ENCODE measurements at places on chromosomes 13 and 19.

DNA sequence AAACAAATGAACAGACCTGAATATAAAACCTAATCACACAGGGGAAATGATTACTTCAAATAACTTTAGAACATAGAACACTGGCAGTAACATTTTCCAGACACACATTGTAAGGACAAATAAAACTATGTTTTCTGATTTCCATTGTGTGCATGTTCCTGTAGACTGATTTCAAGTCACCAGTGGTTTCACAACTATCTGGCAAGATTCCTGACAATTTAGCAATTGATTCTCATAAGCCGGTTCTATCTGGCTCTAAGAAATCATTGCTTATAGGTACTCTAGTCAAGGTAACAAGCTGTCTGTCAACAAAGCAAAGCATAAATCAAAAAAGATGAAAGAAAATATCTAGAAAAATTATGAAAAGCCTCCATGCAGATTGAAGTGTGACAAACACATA is 19.6 kb upstream of the PCCA start:
- DNase-seq = peak; percentile 74

- no peak for DNase-seq
Measured at GRCh38 chr19:12783291-12783848, 7.9 kb upstream of the JUNB start.

DNA sequence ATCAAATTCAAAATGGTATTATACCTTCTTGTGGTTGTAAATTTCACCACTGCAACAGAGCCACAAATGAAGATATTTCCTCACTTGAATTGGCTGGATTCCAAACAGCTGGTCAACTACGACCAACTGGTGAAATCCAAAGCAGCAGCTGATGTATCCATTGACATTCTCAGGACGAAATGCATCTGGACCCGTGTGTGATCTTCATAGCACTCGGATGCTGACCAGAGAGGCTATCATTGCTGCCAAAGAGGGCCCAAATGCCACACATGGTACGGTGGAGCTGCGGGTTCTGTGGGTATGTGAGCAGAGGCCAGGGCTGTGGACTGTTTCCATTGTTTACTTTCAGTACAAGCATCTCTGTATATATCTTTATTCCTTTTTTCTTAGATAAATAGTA is 25.6 kb upstream of the PCCA start:
- peak; percentile 35 for DNase-seq

DNA sequence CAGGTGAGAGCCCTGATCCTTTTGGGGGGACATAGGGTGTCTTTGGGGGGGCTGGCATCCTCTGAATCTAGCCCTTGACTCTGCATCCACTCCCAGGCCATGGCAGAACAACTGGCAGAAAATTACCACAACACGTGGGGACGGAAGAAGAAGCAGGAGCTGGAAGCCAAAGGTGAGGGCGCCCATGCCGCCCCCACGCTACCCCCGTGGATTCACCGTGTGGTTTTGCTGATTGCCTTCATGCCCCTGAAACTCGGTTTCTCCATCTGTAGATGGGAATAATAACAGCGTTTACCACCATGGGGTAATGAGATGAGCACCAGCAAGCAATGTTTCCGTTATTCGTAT is 72.9 kb downstream of the RYR1 start:
- DNase-seq = no peak

GRCh38 chr19:10896851-10897526 is 25.6 kb downstream of the CARM1 start:
- no peak for DNase-seq

DNA sequence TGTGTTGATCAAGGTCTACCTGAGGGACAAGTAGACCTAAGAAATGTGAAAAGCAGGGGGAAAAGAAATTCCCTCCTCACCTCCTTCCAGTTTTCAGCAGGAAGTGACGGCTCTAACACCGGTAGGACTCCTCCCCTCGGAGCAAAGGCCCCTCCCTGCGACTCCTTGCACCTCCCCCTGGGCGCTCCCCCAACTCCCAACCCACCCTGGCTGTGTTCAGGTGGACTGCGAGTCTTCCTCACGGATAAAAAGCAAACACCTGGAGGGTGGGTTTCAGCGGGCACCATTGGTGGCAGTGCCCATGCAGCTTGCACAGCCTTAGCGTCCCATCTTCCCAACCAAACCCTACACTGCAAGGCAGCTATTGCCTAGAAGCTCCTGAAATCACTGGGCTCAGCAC is 124.5 kb downstream of the COL4A1 start:
- no peak for DNase-seq

DNA sequence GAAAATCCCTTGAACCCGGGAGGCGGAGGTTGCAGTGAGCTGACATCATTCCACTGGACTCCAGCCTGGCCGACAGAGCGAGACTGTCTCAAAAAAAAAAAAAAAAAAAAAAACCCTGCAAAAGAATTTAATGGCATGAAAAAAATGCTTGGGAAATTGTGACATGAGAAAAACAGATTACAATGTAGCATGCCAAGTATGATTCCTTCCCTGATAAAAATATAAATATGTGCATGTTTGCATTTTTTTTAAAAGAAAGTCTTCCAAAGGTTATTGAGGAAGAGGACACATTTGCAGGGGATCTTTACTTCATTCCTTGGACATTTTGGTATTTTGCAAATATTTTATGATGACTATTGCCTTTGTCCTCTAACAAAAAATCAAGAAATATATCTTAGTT is 14.5 kb upstream of the ZBTB32 start:
- DNase-seq = no peak

GRCh38 chr19:55652311-55653128 is 2.3 kb upstream of the U2AF2 start:
- DNase-seq = no peak

GRCh38 chr19:20513189-20513904 is 52.2 kb downstream of the ZNF737 start:
- DNase-seq = no peak

DNA sequence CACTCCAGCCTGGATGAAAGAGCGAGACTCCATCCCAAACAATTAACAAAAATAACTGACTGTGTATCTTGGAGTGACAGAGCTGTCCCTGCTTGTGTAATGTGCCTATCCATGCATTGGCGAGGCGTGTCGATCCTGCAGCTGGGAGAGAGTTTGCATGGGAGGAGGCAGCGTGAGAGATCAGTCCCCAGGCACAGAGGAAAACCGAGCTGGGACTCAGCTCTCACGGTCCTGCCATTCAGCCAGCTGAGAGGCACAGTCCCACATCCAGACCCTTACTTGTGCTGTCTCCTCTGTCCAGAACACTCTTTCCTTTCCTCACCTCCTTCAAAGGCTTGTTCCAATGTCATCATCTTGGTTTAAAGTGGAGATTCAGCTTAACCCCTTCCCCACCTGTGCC is 11.9 kb upstream of the SULT2B1 start:
- DNase-seq = no peak

DNA sequence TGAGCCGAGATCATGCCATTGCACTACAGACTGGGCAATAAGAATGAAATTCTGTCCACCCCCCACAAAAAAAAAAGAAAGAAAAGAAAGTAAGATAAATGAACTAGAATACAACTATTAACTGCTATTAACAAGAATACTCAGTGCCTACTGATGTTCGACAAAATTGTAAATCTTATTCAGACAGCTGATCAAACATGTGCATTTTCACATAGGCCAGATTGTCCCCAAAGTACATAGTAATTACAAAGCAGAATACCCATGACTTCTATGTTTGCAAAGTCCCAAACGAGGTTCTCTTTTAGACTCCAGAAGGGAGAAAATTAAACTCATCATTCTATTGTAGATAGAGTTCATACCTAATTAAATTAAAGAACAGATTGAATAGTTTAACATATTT is 113.4 kb downstream of the UFM1 start:
- no peak for DNase-seq

- DNase-seq = peak; percentile 5
Measured at GRCh38 chr19:37127999-37128820, 44.3 kb downstream of the ZNF585A start.

- no peak for DNase-seq
Measured at GRCh38 chr13:83190020-83190419, 692.3 kb downstream of the SLITRK1 start.

GRCh38 chr13:102510072-102510471 is 86.7 kb upstream of the TPP2 start:
- DNase-seq = no peak

DNA sequence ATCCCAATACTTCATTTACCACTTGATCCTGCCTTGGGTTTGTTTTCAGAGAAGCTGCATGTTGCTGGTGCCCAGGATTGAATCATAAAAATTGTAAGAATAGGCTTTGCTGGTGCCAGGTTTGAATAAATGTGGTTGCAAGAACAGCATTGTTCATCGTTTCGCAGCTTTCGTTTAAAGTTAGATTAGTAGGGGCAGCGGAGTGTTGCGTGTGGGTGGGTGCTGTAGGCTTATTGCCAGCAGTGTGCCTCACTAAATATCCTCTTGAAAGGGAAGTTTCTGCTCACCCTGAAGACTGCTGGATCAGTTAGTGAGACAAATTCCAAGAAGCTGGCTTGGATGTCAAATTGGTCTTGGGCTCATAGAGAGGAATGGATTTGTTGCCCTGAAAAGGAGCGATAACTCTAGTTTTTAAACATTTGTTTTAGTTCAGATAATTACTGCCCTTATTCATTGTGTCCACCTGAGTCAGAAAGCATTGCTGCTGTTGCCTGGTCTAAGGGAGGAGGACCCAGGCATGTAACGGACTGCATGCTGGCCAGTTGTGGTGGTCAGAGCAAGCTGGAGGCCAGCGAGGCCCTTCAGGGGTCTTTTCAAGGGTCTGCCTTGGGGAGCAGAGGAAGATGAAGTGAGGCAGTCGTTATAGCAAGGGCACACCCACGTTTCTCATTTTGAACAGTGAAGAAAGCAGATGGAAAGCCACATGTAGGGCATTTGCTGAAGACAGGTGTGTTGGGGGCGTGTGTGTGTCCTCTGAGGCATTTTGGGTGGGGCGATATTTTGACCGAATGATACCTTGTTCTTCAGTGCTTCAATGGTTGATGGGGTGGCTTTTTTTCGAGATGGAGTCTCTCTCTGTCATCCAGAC is 8.5 kb downstream of the ILF3 start:
- DNase-seq = peak; percentile 63

GRCh38 chr13:102328909-102329308 is 72.9 kb downstream of the FGF14 start:
- no peak for DNase-seq

DNA sequence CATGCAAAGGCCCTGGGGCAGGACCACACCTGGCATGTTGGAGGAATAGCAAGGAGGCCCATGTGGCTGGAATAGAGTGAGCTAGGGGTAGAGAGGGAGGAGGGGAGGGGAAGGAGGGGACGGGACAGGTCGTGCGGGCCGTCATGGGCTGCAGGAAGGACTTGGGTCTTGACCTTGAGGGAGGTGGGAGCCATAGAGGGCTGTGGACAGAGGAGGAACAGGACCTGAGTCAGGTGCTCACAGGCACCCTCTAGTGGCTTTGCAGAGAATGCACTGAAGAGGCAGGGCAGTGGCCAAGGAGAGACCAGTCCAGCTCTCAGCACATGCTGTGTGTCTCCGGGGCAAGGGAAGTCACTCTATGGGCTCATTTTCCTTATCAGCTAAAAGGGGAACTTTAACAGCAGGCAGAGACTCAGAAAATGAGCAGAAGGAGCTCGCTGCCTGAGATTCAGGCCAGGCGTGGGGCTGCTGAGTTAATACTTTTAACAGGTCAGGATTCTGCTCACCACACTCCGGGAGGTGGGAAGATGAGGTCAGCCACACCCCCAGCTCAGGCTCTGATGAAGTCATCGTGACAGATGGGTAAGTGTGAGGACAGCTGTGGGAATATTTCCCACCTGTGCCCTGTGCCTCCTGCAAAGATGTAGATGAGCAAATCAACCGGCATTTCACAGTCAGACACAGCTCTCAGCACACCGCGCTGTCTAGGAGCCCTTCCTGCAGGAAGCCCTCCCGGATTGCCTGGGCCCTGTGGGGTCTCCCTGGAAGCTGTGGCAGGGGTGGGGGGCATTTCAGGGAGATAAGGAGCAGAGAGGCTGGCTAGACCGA is 6.0 kb upstream of the TNFAIP8L1 start:
- DNase-seq = peak; percentile 92

DNA sequence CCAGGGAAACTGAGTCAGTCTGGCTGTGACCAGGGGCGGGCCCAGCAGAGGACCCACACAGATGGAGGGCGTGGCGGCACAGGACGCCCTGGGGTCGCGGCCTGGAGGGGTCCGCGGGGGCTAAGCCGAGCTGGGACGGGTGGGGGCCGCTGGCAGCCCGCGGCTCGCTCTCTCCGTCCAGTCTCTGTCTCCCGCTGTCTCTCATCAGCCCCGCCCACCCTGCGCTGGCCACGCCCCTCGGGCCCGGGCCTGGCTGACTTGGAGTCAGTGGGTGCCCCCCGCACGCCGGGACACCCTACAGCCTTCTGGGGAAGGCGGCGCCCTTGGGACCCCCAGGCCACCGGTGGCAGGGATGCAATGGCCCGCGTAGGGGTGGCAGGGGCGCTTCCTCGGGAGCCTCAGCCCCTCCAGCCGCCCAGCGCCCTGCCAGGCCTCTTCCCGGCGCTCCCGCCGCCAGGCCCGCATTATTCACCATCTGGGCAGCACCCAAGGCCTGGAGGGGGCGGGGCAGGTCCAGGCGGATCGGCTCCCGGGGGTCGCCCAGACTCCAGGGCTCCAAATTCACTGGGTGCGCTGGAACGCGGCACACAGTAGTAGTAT is at the start of gene TBXA2R:
Gene TBXA2R, minus strand, starts transcription at position 186 of the 600 bp plus-strand sequence. CDS start 6,241 bp downstream, outside the sequence.
- DNase-seq = peak; percentile 49

GRCh38 chr13:94267581-94268366 is 211.7 kb downstream of the DCT start:
- no peak for DNase-seq

DNA sequence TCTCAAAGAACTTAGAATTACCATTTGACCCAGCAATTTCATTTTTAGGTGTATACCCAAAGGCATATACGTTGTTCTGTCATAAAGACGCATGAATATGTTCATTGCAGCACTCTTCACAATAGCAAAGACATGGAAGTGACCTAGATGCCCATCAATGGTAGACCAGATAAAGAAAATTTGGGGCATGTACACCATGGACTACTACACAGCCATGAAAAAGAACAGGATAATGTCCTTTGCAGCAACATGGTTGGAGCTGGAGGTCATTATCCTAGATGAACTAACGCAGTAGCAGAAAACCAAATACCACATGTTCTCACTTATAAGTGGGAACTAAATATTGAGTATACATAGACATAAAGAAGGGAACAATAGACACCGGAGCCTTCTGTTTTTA is 20.7 kb downstream of the PAN3 start:
- no peak for DNase-seq

- no peak for DNase-seq
Measured at GRCh38 chr19:41787055-41787454, 9.3 kb upstream of the CEACAM3 start.

DNA sequence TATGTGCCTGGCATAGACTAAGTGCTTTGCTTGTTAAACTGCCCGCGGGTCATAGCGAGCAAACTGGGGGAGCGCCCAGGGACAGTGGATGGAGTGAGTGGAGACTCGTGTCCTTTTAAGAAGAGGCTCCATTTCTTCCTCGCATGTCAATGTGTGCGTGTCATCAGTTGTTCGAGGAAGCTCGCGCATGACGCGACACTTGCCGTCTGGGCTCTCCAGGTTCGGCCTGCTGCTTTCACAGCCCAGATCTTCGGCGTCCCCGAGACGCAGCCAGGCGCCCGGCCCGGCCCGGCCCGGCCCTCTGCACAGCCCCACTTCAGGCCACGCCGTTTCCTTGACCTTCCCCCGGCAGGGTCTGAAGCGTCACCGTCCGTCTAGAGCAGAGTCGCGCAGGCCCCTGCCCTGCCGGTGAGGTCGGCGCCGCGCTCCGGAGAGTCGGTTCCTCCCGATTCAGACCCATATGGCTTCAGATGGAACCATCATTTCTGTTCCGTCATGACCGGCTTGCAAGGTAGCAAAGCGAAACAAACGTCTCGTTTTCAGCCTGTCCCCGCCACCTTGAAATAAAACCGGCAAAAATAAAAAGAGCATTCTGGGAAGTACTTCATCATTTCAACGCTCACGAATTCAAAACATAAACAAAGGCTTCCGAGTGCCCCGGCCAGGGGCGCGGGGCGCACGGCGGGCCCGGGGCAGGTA is 599 bp upstream of the ARHGEF7 start:
- DNase-seq = peak; percentile 47

All from fibroblast of mammary gland (primary cell).